ENCODE measurements at places on chromosomes 11 and 22.

- no peak for DNase-seq
Measured at GRCh38 chr11:125410091-125410490, 86.0 kb downstream of the FEZ1 start.

DNA sequence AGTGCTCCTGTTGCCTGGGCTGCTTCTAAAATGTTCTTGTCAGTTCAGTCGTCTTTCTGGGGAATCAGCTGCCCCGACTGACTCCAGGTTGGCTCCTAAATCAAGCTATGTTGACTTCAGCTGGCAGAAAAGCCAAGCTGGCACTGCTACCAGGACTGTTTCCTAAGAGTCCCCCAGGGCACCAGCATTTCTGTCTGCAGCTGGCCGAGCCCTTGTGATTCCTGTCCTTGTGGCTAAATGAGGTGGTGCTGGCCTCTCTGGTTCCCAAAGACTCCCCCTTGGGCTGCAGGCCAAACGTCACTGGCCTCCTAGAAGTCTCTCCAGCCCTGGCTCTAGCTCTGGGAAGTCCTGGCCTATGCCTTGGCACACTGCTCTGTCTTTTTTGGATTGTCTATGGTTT is 31.1 kb downstream of the GRAMD1B start:
- DNase-seq, result no peak

- no peak for DNase-seq
Measured at GRCh38 chr11:27719546-27719925, 19.3 kb upstream of the BDNF start.

DNA sequence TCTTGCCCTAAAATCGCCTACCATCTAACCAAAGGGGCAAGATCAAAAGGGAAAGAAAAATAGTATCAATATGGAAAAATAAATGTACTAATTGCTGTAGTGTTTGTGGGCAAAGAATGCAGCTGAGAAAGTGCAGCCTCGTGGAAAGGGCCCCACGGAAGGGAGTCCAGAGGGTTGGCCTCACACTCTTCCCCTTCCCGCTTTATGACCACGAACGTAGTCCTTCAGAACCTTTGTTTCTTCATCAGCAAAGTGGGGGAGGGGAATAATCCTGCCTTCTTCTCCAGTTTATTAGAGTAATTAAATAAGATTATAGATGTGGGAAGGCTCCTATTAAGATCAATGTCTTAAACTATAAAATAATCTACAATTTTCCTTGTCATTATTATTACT is 41.0 kb downstream of the FLI1 start:
- DNase-seq, result no peak

DNA sequence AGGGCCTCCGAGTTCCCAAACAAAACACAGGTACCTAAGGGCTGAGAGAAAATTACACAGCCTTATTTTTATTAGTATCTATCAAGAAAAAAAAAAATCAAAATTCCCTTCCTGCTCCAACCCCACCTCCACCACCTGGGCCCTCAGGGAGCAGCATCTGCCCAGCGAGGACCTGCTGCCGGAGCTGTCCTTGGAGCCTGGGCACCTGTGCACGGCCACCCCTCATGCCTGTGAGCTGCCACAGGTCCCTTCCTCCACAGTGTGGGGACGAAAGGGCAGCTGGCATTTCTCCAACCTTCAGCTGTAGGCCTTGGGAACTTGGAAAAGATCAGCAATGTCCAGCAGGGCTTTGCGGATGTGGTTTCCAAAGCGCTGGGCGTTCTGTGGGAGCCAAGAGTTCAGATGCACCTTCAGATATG is 6.3 kb upstream of the SYCE3 start:
- no peak for DNase-seq
